Activated CD8-positive, alpha-beta memory T cell treated with anti-CD3 and anti-CD28 coated beads, Interleukin-2, amount 10 ng/mL, durations not matched to agents 7 days and 5 days (primary cell): ENCODE measurements at places on chromosomes 7 and 10. TPM values are rescaled to one million over a fixed set of nuclear protein-coding genes. Genes with fewer than 3 reads are reported as not detected.

DNA sequence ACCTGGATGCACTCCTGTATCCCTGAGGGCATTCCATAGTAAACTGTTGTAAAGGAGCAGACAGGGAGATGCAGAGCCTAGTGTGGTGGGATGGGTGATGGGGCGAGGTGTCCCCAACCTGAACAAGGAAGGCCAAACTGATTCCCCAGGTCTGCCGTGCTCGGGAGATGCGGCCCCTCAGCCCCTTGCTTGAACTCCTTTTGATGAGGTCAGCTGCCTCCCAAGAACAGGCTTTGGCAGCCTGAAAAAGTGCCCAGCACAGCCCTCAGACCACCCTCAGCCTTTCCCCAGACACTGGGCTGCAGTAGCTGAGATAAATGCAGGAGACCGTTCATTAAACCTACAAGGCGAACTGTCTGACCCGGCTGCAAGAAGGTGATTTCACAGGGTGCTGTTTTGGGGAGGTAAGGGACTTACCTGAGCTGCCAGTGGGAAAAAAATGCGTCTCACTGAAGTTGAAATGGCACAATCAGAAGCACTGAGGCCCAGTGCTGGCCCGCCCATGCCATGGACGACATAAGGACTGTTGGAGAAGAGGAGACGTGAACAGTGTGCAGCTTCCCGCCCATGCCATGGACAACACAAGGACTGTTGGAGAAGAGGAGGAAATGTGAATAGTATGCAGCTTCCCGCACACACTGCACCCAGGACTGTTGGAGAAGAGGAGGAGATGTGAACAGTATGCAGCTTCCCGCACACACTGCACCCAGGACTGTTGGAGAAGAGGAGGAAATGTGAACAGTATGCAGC is 148.4 kb upstream of the FAM20C start:
- H3K4me1 ChIP-seq: no peaks in the 10 kb centered on the region
- no peak overlapping the region for H3K27ac ChIP-seq
- H3K36me3 ChIP-seq: no peaks in the 10 kb centered on the region

DNA sequence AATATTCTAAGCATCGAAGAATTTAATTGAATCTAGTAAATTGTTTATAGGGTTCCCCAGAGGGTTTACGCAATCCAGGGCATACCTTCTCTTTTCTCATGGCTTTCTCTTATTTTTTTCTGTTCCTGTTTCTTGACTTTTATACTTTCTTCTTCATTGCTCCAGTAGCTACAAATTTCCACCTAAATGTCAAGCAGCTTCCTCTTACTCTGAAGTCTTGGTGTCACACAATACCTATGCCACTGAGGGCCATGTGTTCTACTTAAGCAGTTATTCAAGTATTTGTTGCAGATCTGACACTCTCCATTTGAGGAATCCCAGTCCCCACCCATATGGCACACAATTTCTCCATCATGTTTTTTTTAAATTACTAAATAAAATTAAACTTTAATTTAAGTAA is 343.1 kb upstream of the MBL2 start:
- H3K27me3 ChIP-seq: no peaks in the 10 kb centered on the region
- no peak overlapping the region for H3K27ac ChIP-seq
- no peak for DNase-seq
- H3K4me3 ChIP-seq: no peak overlapping the region
- no peaks in the 10 kb centered on the region for H3K4me1 ChIP-seq
- no peaks in the 10 kb centered on the region for H3K36me3 ChIP-seq

- no peak overlapping the region for H3K4me3 ChIP-seq
- H3K36me3 ChIP-seq: no peaks in the 10 kb centered on the region
- no peak for DNase-seq
These were observed 46.0 kb upstream of the CSTF2T start for GRCh38 chr10:51745397-51745796.

DNA sequence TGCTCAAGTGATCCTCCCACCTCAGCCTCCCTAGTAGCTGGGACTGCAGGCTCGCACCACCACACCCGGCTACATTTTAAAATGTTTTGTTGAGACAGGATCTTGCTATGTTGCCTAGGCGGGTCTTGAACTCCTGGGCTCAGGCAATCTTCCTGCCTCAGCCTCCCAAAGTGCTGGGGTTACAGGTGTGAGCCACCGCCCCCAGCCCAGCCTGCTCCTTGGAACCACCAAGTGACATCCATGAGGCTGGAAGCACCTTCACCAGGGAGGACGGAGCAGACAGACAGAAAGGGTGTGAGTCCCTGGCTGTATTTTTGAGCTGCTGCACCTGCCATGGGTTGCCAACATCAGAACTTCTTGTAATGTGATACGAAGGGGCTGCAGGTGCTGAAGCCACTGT is 62.3 kb upstream of the UBE3C start:
- H3K36me3 ChIP-seq: no peaks in the 10 kb centered on the region
- H3K4me3 ChIP-seq: no peak overlapping the region
- no peak for DNase-seq
- H3K4me1 ChIP-seq: no peaks in the 10 kb centered on the region

GRCh38 chr10:59047957-59048618 is 128.4 kb upstream of the PHYHIPL start:
- no peaks in the 10 kb centered on the region for H3K27me3 ChIP-seq
- no peaks in the 10 kb centered on the region for H3K4me1 ChIP-seq
- H3K4me3 ChIP-seq: no peak overlapping the region
- no peaks in the 10 kb centered on the region for H3K36me3 ChIP-seq
- H3K27ac ChIP-seq: no peak overlapping the region

DNA sequence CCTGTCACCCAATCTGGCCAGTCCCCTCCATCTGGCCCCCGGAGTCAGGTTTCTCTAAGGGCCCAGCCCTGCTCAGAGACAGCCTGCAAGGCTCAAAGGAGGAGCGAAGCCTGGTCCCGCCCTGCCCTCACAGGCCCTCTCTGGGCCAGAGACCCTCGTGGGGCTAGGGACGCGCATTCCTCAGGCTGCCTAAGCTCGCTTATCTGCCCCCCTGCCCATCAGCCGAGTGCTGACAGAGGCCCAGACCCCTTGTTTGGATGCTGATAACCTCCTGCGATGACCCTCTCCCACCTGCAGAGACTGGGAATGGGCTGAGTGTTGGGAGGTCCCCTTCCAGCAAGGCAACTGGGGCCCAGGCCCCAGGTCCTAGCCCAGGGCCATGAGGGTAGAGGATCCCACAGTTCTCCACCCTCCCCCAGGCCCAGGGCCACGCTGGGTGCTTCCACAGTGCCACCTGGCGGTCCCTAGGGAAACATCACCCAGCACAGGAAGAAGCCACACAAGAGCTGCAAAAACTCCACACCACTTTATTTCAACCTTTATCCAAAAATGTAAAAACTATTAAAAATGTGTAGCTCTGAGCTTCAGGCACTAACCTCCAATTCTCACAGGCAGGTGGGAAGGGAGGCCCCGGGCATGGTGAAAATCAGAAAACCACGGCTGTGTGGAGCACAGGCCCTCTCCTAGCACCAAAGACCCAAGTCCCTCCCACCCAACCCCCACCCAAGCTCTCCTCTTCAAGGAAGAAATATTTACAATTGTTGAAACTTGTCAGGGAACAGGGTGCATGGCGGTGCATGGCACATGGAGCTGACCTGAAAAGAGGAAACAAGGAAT is 2.2 kb downstream of the NPM3 start:
- peaks cover 14% of the 10 kb centered on the region for H3K36me3 ChIP-seq
- peak; percentile 79 for DNase-seq
- H3K27ac ChIP-seq: no peak overlapping the region

DNA sequence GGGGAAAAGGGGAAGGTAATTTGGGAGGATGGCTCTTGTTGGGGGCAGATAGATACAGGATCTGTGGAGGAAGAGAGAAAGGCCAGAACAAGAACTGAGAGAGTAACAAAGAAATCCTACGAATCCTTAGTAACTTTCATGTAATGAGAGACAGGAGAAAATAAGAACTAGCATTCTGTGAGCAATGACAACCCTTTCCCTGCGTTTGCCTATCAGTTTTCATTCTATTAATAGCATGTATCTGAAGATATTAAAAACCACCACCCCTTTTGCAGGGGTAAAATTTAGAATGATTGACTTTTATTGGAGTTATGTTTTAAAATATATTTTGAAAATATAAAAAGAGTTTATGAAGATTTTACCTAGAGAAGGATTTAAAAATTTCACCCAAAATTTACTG is 132.8 kb downstream of the ZEB1 start:
- no peak overlapping the region for H3K27ac ChIP-seq
- no peak for DNase-seq
- H3K4me1 ChIP-seq: peaks cover 2% of the 10 kb centered on the region
- H3K27me3 ChIP-seq: no peaks in the 10 kb centered on the region
- no peak overlapping the region for H3K4me3 ChIP-seq

DNA sequence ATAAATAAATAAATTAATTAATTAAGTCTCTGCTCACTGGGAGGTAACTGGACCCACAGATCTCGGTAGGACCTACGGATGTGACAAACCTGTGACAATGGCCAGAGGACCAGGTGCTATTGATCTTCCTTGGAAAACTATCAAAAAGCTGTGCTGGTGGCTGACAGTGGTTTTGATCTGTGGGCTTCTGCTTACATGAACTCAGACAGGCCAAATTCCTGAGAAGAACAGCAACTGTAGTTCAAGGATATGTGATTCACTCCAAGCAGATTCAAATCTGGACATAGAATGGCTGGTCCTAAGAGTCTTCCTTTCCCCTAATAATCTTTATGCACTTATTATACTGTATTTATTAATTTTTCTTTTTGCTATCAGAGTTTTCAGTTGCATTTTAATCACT is 80.0 kb downstream of the ATXN7L1 start:
- H3K4me1 ChIP-seq: peaks cover 23% of the 10 kb centered on the region
- H3K36me3 ChIP-seq: no peaks in the 10 kb centered on the region
- peaks cover 26% of the 10 kb centered on the region for H3K27me3 ChIP-seq
- DNase-seq: no peak
- H3K27ac ChIP-seq: no peak overlapping the region

DNA sequence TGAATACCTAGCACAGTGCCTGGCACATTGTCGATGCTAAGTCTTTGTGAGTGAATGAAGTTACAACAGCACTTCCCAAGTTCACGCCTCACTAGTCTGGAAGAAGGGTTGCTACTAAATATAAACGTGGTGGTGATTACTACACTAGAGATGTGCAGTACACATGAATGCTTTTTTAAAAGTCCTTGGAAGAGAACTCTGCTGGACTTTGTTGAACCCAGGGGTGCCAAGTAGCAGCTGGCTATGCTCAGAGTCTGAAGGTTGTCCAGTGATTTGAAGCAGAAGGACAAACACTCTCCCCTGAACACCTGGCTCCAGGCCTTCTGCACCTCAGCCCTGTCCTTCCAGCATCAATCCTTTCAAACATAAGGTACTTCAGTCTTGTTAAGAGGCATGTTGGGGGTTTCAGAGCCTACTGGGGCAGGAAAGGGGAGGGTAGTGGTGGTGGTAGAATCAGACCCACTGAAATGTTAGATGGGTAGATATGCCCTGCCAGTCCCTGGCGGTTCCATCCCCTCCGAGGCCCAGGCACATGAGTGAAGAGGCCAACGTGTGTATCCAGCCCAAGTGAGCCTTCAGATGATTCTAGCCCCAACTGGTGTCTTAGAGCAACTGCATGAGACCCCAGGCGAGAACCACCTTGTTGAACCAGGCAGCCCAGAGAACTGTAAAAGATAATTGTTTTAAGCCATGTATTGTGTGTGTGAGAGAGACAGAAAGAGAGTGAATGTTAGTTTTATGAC is 94.4 kb downstream of the TAX1BP1 start:
- H3K27ac ChIP-seq: no peak overlapping the region
- no peaks in the 10 kb centered on the region for H3K27me3 ChIP-seq
- no peak overlapping the region for H3K4me3 ChIP-seq
- H3K36me3 ChIP-seq: peaks cover 1% of the 10 kb centered on the region
- no peaks in the 10 kb centered on the region for H3K4me1 ChIP-seq
- DNase-seq: no peak

- H3K27me3 ChIP-seq: no peaks in the 10 kb centered on the region
- DNase-seq: no peak
- H3K36me3 ChIP-seq: peaks cover 15% of the 10 kb centered on the region
- H3K27ac ChIP-seq: no peak overlapping the region
- peaks cover 16% of the 10 kb centered on the region for H3K4me1 ChIP-seq
These were observed 5.8 kb upstream of the TRUB1 start for GRCh38 chr10:114932225-114932624.

- H3K4me3 ChIP-seq: no peak overlapping the region
- DNase-seq: no peak
- H3K27me3 ChIP-seq: no peaks in the 10 kb centered on the region
- peaks cover 28% of the 10 kb centered on the region for H3K4me1 ChIP-seq
- H3K27ac ChIP-seq: no peak overlapping the region
These were observed 64.2 kb upstream of the DNAJB6 start for GRCh38 chr7:157272351-157273207.

Gene TAS2R4
- total RNA-seq: 0.49 TPM

Gene OPALIN
- not detected for total RNA-seq

Gene ITGA8
- total RNA-seq: not detected
